Left forelimb (tissue), 1 donor: ENCODE measurements at places on chromosomes 4 and X.

GRCh38 chr4:93719552-93719951 is 109.0 kb upstream of the ATOH1 start:
- no peak for DNase-seq

DNA sequence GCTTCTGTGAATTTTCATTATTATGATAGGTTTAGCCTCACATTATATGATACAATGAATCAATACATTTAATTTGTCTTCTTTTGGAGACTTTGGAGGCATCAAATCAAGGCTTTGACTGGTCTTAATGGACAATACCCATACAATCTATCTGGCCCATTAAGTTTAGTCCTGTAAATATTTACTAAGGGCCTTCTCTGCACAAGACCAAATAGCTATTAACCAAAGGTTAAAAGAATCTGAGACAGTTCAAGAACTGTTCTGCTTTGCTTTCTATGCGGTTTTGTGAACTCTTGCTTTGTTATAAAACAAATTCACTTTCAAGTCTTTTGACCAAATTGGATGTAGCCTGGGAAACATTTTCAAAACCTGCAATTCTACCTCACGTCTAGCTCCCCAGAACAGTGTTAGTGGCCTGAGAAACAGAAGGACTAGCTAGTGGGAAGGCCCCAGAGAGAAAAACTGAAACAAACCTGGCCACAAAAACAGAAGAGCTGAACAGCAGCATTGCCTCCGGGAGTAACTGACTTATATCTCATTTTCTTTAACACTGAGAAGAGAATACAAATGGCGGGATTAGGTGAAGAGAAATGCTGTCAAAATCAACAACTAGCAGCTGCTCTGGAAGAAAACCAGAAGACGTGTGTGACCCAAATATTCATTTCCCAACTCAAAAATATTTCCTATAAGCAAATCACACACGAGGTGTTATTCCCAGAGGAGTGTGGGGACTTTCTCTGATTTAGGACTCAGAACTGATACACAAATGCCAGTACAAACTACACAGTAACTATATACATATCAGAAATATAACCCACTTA is 548 bp downstream of the TLR1 start:
- no peak for DNase-seq

GRCh38 chr4:24781999-24782745 is 13.2 kb upstream of the SOD3 start:
- no peak for DNase-seq

DNA sequence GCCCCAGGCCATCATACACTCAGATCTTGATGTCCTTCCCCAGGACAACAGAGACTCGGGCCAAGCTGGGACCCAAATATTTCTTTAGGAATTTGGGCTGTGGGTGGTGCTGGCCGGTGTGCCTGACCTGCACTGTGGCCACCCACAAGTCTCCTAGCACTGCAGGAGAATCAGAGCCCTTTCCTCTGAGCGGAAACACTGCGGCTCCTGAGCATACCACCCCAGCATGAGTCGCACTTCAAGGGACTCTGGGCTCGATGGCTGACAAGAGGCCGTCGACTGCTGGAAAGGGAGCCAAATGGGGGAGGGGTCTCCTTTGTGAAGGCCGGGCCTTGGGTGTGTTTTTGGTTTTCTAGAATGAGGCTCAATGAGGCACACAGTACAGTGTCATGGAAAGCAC is 13.0 kb upstream of the IRAK1 start:
- no peak for DNase-seq

GRCh38 chr4:147725673-147726072 is 6.2 kb upstream of the ARHGAP10 start:
- no peak for DNase-seq

DNA sequence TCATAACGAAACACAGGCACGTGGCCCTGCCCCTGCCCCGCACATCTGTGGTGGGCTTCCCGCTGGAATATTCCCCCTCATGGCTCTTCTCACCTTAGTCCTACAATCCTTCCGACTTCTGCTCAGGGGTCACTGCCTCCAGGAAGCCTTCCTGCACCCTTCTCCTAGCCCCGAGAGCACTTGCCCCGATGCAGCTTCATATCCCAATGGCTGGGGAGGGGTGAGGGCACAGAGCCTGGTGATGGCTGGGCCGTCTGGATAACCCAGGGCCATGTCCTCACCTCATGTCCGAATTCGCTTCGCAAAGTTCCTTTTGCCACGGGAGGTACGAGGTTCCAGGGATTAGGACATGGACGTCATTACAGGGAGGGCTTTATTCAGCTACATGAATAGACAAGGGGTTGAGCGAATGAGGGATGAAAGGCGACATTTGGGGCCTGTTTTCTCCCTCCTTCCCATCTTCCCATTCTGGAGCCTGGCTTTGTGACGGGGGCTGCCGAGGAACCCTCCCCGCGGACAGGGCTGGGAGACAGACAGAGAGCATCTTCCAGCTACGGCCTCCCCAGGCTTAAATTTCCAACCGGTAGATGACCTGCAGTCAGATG is 35.5 kb upstream of the HMX1 start:
- DNase-seq: peak; percentile 58

GRCh38 chr4:138405934-138406567 is 163.9 kb upstream of the SLC7A11 start:
- DNase-seq: no peak

DNA sequence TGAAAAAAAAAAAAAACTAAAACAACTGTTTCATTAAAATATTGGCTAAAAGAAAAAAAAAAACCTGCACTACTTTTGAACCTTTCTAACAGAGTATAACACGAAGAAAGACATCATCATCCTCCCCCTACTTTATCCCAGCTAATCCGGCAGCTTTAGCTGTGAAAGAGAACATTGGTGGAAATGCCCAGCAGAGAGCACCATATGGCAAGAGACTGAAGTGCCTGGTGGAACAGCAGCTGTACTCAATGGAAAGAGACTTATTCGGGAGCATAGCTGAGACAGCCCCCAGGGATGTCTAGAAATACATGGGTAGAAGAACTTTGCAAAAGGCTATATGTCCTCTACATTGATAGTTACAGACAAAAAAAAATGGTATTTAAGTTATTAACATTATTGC is 30.3 kb downstream of the STPG2 start:
- no peak for DNase-seq

- DNase-seq: no peak
Observed at GRCh38 chrX:94854251-94854650, 1180.2 kb downstream of the FAM133A start.

- no peak for DNase-seq
Observed at GRCh38 chr4:109020861-109021260, 258.0 kb upstream of the ETNPPL start.

DNA sequence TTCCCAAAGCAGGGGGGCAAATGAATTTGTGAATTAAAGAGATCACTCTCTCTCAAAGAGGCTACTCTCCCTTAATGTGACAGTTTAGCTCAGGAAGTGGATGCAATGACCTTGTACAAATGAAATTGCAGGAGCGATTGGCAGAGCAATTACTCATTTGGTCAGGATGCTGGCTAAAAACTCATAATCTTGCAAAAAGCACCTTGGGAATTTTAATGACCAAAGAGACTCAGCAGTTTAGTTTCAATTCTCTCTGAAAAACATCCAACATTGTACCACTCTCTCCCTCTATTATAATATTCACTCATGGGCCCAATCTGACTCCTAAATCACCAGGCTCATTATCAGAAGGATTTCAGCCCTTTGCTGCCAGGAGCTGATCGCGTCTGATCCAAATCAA is 26.1 kb downstream of the PDGFC start:
- DNase-seq: no peak

DNA sequence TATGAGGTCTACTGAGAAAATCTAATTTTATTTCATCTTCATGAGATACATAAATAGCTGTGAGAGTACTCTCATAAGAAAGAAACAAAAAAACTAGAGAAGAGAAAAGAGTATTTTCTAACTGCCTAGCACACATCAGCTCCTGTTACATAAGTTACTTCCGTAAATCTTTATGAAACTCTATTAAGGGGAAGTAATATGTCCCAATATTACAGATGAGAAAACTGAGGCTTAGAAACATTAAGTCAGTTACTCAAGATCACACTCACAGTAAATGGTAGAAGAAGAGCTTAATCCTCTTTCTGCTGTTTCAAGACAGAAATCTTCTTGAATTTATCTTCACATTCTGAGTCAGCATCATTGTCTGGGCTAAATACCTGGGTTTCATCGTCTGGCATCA is 164.1 kb downstream of the DTHD1 start:
- no peak for DNase-seq

DNA sequence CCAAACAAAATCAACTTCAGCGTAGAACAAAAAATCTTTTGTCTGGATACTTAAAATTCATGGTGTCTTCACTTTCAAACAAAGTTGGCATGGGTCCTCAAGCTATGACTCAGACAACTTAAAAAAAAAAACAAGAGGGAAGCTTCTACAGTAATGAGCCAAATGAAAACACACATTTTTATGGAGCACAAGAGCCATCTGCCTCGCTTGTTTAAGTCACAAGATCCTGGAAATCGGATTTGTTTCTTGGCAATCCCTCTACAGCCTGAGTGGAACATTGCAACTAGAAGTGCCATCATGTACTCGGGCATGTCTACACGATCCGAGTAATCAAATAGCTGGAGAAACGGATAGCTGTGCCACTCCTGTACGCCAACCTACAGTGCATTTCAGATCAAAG is 22.6 kb downstream of the LAMP2 start:
- DNase-seq: no peak
